NCI-H526 (cell line): ENCODE measurements at places on chromosomes 4 and X.

- DNase-seq, result no peak
Measured at GRCh38 chrX:25941087-25941486, 197.1 kb upstream of the MAGEB18 start.

DNA sequence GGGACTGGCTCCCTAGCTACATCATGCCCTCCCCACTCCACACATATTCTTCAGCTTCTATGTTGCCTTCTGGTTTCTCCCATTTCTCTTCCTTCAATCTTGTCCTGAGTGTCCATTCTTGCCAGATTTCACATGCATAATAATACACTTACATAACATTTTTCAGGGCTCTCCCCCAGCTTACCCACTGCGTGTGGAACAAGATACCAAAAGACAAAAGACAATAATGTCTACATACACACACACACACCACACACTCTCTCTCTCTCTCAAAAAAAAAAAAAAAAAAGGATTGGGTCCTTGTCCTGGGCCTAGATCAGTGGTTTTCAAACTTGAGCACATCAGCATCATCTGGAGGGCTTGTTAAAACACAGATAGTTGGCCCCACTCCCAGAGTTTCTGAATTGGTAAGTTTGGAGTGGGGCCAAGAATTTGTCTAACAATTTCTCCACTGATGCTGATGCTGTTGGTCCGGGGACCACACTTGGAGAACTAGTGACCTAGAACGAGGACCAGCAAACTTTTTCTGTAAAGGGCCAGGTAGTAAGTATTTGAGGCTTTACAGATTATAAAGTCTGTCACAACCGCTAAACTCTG lies 6.5 kb upstream of the SMARCA1 start:
- DNase-seq, result no peak

- DNase-seq, result no peak
Measured at GRCh38 chr4:81606166-81606565, 134.5 kb upstream of the RASGEF1B start.

GRCh38 chr4:158193171-158193749 lies 17.0 kb upstream of the TMEM144 start:
- peak; percentile 64 for DNase-seq
